ENCODE measurements at places on chromosomes 4 and X.
A peak's percentile ranks its signal among the peaks of the same experiment; 100 is the strongest.

- no peak for DNase-seq
Observed at GRCh38 chr4:70443329-70443728, 28.7 kb upstream of the MUC7 start.

GRCh38 chr4:4512282-4512681, 29.6 kb downstream of the STX18 start:
- no peak for DNase-seq

- DNase-seq, result no peak
Observed at GRCh38 chr4:97812768-97813167, 330.5 kb downstream of the STPG2 start.

GRCh38 chr4:112633477-112634235, 3.1 kb downstream of the ZGRF1 start:
- no peak for DNase-seq

- DNase-seq, result no peak
Observed at GRCh38 chr4:28010577-28011240, 1150.1 kb downstream of the STIM2 start.

DNA sequence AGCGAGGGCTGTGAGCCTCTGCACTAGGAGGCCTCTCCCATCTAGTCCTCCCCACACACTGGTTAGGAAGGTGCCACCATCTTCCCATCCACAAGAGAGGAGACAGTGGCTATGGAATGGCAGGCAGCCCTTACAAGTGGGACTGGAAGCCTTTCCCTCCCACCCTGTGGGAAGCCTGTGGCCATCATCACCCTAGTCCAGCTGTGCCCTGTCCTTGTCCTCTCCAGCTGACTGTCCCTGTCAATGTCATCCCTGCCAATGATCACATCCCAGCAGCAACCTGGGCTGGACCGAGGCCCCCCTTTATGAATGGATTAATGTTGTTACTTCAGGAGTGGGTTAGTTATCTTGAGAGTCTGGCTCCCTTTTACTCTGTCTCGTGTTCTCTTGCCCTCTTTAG, 52.8 kb downstream of the NYX start:
- no peak for DNase-seq

DNA sequence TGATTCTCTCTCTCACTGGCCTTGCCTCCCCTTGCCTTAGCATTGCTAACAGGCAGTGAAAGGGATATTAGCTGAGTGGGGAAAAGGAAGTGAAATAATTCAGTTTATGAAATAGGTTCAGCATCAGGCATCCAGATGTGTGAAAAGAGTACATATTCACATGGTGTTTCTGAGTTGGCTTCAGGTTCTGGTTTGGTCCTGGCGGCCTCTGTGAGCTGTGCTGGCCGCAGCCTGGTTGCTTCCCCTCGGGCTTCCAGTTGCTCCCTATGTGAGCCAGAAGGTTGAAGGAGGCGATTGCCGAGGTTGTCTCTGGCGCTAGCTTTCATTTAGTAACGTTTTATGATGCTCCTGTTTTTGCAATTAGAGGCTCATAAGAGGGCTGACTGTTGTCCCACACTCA, 99.1 kb upstream of the TLR2 start:
- DNase-seq, result no peak

DNA sequence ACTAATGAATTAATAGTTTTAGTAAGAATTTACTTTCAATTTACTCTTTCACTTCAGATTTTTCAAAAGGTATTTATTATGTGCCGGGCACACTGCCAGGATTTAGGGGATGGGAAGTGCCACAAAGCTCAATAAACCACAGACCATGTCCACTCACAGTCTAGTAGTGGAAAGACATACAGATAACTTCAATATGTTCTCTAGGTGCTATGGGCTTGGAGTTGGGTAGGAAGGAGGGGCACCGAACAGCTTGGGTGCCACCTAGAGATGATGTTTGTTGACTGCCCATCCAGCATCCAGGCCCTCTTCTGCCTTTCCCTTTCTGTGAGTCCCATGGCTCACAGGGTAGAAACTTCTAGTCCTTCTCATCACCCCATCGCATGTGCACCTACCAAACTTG, 17.8 kb downstream of the MFAP3L start:
- no peak for DNase-seq

GRCh38 chrX:123961268-123962005, at the start of gene STAG2:
Gene STAG2 (plus strand): TSS chrX:123961706. CDS start chrX:124022628, 60,922 bp downstream.
- DNase-seq, result peak; percentile 78

GRCh38 chr4:87839592-87839946, 6.8 kb downstream of the MEPE start:
- no peak for DNase-seq

DNA sequence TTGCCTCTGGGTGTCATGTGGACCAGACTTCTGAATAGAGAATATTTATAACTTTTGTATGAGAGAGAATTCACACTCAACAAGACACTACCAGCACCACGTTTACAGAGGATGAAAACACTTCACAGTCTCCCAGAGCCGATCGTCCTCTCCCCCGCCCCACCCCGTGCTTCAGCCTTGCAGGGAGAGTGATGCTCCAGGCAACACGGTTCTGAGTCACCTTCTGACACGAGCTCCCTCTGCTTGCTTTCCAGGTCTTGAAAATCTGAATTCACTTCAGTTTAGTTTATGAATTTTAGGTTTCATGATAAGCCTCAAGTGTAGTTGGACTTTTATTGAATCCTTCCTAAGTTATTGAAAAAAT, 59.8 kb downstream of the CPLX1 start:
- DNase-seq, result no peak

- DNase-seq, result no peak
Observed at GRCh38 chr4:37188100-37188499, 56.4 kb upstream of the NWD2 start.

- no peak for DNase-seq
Observed at GRCh38 chr4:10200869-10201268, 84.3 kb upstream of the WDR1 start.

GRCh38 chr4:119189638-119190037, 22.9 kb upstream of the USP53 start:
- no peak for DNase-seq

DNA sequence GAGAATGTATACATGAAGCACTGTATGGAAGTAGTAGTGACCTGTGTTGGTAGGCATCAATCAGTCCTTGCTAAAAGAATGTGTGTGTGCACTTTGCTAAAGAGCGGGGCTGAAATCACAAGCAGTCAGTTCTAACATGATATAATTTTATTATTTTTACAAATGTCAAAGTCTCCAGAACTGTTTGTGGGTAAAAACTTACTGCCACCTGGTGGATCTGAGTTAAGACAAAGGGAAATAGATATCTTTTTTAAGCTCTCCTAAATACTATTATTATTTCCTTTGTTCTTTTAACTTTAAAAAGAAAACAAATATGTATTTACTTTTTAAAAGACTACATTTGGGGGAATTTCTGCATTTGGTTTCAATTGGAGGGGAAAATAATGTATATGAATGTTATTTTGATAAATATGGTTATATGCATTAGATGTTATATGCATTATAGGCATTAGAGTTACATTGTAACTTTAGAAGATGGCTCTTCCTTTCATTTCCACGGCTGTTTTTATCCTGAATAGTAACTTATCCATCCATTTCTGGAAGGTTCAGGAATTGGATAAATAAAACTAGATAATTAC, 7.8 kb upstream of the CLOCK start:
- no peak for DNase-seq

- DNase-seq, result peak; percentile 11
Observed at GRCh38 chrX:53494436-53494835, 60.3 kb upstream of the HSD17B10 start.

- DNase-seq, result no peak
Observed at GRCh38 chrX:110086916-110087484, 84.1 kb downstream of the TMEM164 start.

GRCh38 chr4:7430368-7430964, 4.3 kb downstream of the PSAPL1 start:
- no peak for DNase-seq

DNA sequence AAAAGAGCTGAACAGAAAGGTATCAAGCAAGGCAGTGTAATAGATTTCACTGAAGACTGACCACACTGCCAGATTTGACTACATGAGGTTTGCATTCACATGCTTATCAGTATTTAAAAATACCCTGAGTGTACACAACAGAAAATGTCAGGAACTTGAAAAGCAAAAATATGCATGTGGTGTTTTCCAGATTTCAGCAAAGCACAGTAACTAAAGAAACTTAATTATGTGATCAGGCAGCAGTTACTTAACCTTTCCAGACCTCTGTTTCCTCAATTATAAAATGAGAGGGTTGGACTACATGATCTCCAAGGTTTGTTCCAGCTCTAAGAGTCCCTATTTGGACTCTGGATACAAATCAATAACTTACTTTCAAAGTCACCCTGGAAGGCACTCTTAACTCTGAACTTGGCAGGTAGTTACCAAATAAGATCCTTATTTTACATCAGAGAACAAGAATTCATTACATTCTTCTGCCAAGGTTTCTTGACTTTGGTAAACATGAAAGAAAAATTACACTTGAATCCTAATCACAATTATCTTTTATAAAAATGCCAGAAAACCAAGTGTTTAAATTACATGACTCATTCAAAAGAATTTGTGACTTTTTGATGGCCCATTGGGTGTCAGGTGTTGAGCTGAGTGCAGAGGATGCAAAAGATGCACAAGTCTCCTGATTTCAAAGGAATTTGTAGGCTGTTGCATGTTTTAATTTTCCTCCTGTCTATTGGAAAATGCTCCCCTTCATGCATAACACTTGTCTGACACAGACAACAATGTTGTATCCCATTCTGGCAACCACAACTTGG, 241.6 kb downstream of the MGST2 start:
- no peak for DNase-seq

DNA sequence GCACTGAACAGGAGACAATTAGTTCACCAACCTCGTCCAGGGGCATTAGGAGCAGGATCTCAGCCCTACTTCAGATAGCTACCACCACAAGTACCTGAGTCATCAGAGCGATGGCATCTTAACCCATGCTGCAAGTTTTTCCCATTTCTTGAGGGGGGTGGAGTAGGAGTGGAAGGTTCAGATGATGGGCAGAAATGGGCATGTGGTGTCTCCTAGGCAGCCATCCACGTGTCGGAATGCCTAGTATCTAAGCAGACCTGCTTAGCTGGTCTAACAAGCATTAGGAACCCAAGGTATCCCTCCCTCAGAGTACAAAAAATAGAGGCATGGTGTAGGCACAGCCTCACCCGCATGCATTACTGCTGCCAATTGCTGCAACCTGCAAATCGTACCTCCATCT, 159.1 kb upstream of the DGKK start:
- DNase-seq, result no peak

GRCh38 chrX:121195719-121196118, 148.3 kb downstream of the GLUD2 start:
- DNase-seq, result no peak

- DNase-seq, result no peak
Observed at GRCh38 chr4:175139205-175139604, 221.0 kb downstream of the ADAM29 start.

DNA sequence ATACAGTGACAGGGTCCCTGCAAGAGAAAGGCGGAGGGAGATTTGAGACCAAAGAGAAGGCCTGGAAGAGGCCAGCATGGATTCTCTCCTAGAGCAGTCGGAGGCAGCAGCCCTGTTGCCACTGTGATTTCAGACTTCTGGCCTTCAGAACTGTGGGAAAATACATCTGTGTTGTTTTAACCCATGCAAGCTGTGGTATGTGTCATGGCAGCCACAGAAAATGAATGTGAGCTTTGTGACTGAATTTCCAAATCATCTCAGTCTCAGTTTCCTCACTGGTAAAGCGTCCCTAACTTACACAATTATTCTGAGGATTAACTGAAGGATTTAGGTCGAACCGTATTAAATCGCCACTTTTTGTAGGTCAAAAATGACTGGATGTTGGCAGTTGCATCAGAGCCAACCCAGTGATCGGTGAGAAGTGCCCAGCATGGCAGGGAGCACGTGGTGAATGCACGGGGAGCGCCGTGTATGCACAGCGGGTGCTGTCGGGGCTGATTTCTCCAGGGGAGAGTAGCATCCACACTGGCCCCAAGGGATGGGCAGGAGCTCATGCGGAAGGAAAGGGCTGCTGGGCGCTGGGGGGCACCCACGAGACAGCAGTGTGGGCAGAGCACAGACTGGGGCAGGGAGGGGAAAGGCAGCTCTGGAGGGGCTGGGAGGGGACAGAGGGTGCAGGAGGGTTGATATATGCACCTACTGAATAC, 23.8 kb upstream of the NSG1 start:
- DNase-seq, result no peak

GRCh38 chr4:84750960-84751283, 168.0 kb downstream of the CDS1 start:
- no peak for DNase-seq

- DNase-seq, result no peak
Observed at GRCh38 chr4:84718699-84719098, 135.8 kb downstream of the CDS1 start.

- no peak for DNase-seq
Observed at GRCh38 chr4:87025614-87026041, 90.8 kb downstream of the AFF1 start.

DNA sequence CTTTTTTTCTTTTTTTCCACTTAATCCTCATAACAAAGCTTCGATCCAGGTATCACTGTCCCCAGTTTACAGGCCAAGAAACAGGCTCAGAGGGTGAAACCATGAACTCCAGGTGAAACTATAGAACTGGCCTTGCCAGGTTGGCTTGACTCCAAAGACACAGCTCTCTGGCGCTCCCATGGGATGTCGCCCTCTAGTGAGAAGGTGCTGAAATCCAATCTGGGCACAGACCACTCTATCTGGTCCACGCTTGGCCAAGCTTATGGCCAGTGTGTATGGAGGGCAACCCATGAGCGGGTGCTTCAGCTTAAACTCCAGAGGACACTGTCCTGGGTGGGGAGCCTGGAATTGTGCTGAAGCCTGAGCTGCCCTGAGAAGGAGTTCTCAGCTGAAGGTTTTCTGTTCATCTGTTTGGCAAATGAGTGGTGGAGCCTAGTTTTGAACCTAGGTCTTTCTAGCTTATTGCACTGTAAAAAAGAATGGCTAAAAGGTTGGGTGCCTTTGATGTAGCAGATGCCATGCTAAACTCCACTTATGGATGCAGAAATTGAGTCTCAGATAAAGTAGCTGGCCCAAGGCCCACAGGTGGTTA, 70.5 kb downstream of the SEL1L3 start:
- no peak for DNase-seq

DNA sequence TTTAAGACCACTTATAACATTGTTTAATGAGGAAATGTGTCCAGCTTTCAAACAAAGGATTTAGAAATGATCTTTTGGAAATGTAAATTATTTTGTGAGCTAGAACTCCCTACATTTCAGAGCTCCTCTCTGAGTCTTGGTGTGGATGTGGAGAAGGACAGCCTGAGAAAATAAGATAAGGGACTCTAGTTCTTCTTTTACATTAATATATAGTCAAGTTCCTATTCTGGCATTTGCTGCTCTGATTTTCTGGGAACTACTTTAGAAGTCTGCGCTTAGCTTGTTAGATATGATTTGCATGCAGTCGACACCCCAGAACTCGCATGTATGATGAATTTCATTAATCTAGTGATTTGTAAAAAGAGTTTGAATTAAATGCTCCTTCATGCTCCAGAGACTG, 45.5 kb downstream of the TSPAN7 start:
- DNase-seq, result no peak

- no peak for DNase-seq
Observed at GRCh38 chr4:70863099-70863790, 23.6 kb upstream of the GRSF1 start.

- no peak for DNase-seq
Observed at GRCh38 chrX:19860571-19860970, 26.8 kb downstream of the SH3KBP1 start.

- DNase-seq, result no peak
Observed at GRCh38 chr4:56626963-56627362, 54.1 kb downstream of the HOPX start.

- peak; percentile 6 for DNase-seq
Observed at GRCh38 chr4:8725071-8725841, 132.7 kb downstream of the CPZ start.
